ENCODE measurements at places on chromosomes 4 and X.

DNA sequence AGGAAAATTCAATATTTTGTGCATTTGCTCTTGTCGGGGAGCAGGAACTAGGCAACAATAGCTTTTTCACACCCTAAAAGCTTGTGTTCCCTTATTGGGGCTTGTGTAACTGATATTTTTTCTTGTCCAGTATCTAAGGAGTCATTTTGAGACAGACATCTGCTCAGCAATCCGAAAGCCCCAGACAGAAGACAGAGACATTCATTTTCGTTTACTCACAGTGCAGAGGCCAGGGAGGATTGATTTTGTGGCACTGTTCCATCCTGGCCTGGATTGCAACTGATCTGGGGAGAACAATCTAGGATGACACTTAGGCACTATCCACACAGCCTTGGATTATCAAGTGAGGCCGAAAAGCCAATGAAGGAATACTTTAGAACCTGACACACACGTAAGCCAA lies 27.4 kb upstream of the PLAC1 start:
- no peak for DNase-seq

- no peak for DNase-seq
Measured at GRCh38 chr4:110041735-110042134, 129.1 kb downstream of the EGF start.

GRCh38 chr4:65096630-65097029 lies 573.7 kb downstream of the EPHA5 start:
- no peak for DNase-seq

DNA sequence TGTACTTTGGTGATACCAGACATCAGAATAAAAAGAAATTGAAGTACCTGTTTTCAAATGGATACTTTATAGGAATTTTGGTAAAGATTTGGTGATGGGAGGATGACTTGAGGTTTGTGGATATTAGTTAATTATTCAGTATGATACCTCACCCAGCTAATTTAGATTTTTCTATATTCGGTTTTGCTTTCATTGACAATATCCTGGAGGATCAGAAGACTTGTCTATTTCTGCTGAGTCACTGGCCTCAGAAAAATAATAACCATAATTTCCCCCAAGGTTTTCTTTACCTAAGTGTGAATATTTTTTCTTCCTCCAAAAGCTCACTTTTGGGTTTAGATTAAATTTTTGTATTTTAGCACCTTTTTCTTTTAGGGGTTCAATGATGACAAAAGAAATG lies 100.2 kb downstream of the EGF start:
- DNase-seq = no peak

DNA sequence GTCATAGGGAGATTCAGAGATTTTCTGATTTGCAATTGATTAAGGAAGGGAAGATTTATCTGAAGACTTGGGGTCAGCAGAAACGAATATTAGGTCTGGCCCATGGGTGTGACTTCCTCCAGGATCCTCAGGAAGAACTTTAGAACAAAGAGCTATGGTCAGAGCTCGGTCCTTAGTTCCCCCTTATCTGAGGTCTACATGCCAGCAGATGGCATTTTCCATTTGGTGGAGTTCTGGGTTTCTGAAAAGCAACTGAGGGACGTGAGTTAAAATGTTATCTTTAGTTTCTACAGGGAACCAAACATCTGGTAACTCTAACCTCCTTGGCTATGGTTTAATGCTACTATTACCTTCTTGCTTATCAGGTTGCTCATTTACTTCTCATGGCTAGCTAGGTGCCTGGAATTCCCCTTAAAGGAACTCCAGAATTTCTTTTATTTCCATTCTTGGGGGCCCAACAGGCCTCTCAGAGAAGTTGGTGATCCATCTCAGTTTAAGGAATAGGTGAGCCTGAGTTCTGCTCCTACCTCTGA lies 40.7 kb downstream of the KLF3 start:
- no peak for DNase-seq

DNA sequence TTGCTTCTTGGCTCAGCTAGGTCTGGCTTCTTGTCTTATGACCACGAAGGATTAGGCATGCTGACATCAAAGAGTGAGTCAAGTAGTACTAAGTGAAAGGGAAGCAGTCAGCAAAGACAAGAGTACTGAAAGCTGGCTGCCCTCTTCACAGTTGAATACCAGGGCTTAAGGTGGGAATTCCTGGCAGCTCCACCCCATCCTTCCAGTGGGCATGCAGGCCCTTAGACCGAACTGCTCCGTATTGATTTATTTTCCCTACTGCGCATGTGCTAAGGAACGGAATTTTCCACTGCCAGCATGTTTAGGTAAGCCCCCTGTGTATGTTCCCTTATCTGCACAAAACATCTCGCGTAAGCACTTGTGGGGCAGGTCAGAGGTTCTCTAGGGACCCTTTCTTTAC lies 2320.1 kb downstream of the ARAP2 start:
- DNase-seq = no peak

GRCh38 chrX:71586929-71587328 lies 8.7 kb downstream of the GCNA start:
- DNase-seq = no peak

- DNase-seq = no peak
Measured at GRCh38 chr4:26252349-26253025, 68.3 kb upstream of the RBPJ start.

DNA sequence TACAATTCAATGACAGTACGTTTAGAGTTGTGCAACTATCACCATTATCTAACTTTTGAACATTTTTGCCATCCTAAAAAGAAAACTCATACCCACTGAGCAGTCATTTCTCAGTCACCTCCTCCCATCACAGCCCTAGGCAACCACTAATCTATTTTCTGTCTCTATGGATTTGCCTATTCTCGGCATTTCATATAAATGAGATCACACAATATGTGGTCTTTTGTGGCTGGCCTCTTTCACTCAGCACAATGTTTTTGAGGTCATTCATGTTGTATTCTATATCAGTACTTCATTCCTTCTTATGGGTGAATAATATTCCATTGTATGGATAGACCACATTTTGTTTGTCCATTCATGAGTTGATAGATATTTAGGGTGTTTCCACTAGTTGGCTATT lies 103.0 kb downstream of the PPEF1 start:
- DNase-seq = no peak

- no peak for DNase-seq
Measured at GRCh38 chr4:8580321-8581093, at the start of gene GPR78. Gene GPR78 (plus strand): TSS chr4:8580392. CDS start chr4:8580983, 591 bp downstream.

DNA sequence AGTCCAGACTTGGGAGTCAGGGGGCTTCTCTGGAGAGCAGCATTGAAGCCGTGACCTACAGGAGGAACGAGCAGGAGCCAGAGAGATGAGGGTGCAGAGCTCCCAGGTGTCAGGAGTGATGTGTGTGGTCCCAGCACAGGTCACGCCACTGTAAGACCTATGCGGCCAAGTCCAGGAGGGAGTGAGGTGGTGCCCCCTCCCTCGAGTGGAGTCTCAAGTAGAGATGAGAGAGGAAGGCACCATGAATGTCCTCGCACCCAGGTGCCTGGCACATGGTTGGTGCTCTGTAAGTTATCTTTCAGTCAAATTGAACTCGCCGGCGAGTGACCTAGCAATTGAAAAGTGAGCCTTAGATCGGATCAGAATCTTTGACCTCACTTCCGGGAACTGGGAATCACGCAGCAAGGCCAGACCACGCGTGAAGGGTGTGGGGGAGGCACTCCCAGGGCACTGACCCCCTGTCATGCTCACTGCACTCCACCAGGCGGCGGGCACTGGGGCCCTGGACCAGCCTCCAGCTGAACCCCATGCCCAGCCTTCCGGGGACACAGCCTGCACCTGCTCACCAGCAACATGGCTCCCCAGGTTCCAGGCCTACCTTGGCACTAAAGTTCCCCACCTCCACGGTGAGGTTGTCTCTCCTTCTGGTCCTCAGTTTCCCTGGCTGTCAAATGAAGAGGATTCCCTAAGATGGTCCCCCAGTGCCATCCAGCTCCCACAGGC lies 127.4 kb downstream of the HMX1 start:
- no peak for DNase-seq

DNA sequence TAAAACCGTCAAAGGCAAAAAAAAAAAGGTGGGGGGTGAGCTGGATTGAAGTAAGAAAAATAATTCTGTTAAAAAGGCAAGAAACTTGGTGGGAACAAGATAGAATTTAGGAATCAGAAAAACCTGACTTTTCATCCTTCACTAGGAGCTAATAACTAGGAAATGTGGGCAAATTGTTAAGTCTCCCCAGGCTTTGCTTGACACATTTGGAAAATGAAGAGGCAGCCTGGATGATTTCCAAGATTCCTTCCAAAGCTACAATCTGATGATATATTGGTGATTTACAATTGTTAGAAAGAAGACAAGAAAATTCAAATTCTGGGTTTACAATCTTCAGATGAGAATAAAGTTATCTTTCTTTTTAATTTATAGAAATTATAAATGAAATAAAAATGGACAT lies 1062.5 kb downstream of the ADGRL3 start:
- no peak for DNase-seq

DNA sequence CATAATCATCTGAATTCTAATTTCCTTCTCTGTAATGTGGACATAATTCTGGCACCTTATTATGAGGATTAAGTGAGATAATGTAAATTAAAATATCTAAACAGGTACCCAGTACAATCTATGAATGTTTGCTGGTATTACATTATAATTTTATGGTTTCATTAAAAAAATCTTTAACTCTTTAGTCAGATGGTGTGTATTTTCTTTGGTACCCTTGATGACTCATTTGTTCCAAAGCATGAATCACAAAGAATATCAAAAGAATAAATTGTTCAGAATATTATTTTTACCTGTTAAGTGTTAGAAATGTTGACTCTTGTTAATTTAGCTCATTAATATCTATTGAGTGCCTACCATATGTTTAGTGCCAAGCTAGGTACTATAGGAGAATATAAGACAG lies 74.3 kb downstream of the SNX25 start:
- DNase-seq = no peak

DNA sequence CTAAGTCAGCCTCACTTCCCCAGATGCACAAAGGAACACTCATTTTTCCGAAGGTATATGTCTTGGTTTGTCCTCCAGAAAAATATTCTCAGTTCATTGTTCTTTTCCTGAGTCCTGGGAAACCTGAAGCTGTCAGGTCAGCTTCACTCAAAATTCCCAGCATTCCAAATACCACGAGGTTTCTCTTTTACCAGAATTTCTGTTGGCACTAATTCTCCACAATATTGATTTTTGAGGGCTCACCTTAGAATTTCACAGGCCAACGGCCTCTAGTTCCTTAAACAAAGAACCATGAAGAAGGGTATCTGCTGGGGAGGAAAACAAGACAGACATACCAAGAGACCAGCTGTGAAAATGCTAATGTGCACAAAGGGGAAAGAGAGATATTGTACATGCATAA lies 8.0 kb upstream of the MAGEB5 start:
- no peak for DNase-seq

GRCh38 chrX:45400027-45400779 lies 199.5 kb upstream of the DIPK2B start:
- no peak for DNase-seq
